ENCODE measurements at places on chromosomes 7 and 10. TPM values are rescaled to one million over a fixed set of nuclear protein-coding genes. Genes with fewer than 3 reads are reported as not detected.

GRCh38 chr7:157713591-157713990 is 376.8 kb downstream of the DNAJB6 start:
- DNase-seq, result no peak

DNA sequence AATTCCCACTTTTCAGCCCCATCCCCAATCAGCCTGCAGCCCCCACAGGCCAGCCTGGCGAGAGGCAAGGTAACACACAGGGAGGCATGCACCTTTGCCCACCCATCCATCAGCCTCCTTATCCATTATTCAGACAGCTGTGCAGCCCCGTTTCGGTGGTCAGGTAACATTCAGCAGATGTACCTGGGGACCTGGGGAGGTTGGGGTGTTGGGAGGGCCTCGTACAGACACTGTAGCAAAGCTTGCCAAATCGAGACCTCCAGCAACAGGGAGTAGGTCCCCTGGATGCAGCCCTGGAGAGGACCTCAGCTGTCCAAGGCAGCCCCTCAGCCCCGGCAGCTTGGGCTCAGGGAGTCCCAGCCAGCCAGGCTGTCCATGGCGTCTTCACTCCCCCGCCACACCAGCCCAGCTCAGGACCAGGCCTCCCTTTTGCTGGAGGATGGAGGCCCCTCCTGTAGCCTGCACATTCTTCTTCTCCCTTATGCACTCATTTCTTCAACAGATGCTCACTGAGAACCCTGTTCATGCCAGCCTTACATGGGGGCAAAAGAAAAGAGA is 8.5 kb upstream of the DRGX start:
- no peak for DNase-seq

IFIT3 gene
- 14.1 TPM for total RNA-seq

FAM131B gene
- total RNA-seq, result 0.51 TPM

GRCh38 chr7:77320137-77320536 is 96.0 kb downstream of the GSAP start:
- DNase-seq, result no peak

DNA sequence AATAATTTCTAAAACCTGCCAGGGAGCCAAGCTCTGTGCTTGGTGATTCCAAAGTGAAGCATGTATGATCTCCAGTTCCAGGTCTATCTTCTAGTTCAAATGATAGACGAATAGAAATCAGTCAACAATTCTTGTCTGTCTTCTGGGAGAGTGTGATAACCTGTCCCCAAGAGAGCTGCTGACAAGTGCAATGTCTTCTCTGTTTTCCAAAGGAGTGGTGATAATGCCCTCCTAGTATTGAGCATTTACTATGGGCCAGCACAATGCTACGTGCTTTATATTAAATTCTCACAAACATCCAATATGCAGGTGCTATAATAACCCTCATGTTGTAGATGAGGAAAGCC is 10.2 kb downstream of the MXI1 start:
- no peak for DNase-seq

DNA sequence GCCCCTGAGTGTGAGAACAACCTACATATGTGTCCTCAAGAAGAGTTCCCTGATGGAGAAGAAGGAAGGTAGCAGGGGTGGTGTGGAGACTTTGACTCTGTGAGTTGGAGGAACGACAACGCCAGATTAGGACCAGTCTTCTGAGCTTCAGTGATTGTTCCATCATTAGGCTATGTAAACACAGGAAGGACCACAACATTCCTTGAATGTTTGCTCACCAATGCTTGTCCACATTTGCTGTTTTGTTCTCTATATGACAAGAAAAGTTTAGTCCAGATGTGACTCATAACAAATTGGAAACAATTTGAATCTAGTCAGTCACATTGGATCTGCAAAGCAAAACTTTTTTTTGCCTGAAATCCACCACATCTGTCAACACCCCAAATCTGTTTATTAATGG is 62.7 kb downstream of the ENTPD1 start:
- DNase-seq, result peak; percentile 90

- DNase-seq, result no peak
Observed at GRCh38 chr7:12725575-12726316, 38.3 kb downstream of the ARL4A start.

DNA sequence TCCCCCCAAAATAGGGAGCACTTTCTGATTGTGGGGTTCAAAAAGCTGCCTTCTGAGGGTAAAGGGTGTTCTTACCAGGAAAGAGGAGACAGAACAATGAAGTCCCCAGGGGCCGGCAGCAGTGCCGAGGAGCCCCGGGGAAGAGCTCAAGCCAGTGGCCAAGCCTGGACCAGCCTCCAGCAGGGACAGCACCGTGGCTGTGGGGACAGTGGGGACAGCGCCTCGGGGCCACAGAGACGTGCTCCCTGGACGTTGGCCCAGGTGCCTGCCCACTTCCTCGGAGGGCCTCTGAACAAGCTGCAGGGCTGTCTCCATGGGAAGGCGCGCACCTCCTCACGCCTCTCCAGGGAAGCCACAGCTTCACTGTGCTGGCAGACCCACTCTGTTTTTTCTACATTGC is 312.6 kb downstream of the PTPRN2 start:
- DNase-seq, result no peak

- DNase-seq, result no peak
Observed at GRCh38 chr7:42345478-42346299, 108.7 kb upstream of the GLI3 start.

Measured in dermis blood vessel endothelial cell (primary cell).